ENCODE measurements at places on chromosomes 2 and 18.
A peak's percentile ranks its signal among the peaks of the same experiment; 100 is the strongest.

DNA sequence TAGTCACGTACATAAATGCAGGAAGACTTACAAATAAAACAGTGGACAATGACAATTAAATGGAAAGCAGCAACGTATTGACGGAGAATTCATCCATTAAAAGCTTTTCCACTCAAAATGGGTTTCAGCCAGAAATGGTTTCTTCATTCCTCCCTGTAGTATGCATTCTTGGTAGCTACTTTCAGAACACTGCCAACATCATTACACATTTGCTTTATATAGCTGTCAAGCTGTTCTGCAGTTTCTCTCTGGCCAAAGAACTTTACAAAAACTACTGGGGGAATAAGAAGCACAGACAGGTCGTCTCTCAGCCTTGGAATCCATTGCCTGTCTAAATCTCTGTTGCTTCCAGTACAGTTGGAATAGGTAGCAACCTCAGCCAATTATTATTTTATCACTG, 84.1 kb upstream of the NCKAP5 start:
- peak; percentile 99 for DNase-seq
- peak overlapping the region; percentile 80 for H3K27ac ChIP-seq
- H3K4me3 ChIP-seq = no peak overlapping the region
- no peaks in the 10 kb centered on the region for H3K27me3 ChIP-seq

GRCh38 chr2:138744713-138745112, 35.5 kb downstream of the NXPH2 start:
- H3K27me3 ChIP-seq = no peaks in the 10 kb centered on the region
- H3K4me3 ChIP-seq = no peak overlapping the region
- H3K27ac ChIP-seq = peak overlapping the region; percentile 91
- no peaks in the 10 kb centered on the region for H3K36me3 ChIP-seq

- DNase-seq = peak; percentile 71
- H3K4me3 ChIP-seq = no peak overlapping the region
- no peak overlapping the region for H3K27ac ChIP-seq
- peaks cover 3% of the 10 kb centered on the region for H3K27me3 ChIP-seq
Measured at GRCh38 chr2:224357098-224357901, 44.6 kb downstream of the FAM124B start.

DNA sequence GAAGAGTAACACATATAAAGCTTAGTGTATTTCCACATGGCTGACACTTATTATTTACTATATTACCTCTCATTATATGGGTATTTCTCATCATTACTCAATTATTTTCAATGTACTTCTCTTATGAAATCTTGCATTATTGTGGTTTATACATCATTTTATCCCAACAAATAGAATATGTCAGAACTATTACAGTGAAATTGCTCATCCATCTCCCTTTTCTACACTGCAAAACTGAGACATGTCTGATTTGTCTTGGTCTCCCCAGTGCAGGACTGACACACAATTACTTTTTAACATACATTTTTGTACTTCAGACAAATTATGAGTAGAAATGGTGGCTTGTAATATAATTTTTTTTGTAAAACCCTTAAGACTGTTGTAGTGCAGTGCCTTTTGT, 600.9 kb downstream of the PLCL1 start:
- no peaks in the 10 kb centered on the region for H3K27me3 ChIP-seq
- H3K4me1 ChIP-seq = no peaks in the 10 kb centered on the region
- DNase-seq = no peak
- H3K36me3 ChIP-seq = no peaks in the 10 kb centered on the region
- no peak overlapping the region for H3K27ac ChIP-seq

DNA sequence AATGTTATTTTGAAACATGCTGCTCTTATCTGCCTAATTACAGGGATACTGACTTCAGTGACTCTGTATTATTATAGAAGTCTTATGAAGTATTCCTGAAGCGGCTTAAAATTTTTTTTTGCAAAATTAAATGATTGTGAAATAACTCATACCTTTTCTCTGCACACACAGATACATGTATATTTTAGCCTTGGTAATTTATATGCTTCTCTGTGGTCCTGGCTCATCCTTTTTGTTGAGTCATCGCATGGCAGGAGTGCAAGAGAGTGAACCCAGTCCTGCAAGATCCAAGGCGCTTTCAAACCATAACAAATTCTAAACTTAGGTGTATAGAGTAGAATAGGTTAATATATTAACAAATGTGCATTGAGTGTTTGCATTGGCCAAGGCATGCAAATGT, 8.6 kb downstream of the CCNT2 start:
- no peaks in the 10 kb centered on the region for H3K36me3 ChIP-seq
- H3K27ac ChIP-seq = no peak overlapping the region

DNA sequence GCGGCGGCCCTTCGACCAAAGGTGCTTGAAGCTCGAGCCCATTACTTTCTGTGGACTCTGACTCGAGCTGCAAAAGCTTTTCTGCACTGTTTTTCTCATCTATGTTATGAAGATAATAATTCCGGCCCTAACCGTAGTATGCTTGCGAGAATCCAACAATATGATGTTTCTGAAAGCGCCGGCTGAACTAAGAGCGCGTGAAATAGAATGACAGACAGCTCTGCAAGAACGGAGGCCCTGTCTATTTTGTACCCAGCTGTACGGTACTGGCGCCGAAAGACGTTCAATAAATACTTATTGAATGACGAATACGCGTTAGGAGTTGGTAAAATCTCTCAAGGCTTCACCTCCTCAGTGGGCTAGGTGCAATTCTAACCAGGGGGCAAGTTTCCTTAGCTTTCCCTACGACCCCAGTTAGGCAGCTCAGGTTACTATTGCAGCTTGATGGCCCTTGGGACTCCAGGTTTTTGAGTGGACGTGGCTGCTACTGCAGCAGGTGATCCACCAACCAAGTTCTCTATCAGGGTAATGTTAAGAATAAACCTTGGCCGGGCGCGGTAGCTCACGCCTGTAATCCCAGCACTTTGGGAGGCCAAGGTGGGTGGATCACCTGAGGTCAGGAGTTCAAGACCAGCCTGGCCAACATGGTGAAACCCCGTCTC, 570 bp downstream of the SCRN3 start:
- H3K27ac ChIP-seq = peak overlapping the region; percentile 95
- peaks cover 4% of the 10 kb centered on the region for H3K36me3 ChIP-seq

DNA sequence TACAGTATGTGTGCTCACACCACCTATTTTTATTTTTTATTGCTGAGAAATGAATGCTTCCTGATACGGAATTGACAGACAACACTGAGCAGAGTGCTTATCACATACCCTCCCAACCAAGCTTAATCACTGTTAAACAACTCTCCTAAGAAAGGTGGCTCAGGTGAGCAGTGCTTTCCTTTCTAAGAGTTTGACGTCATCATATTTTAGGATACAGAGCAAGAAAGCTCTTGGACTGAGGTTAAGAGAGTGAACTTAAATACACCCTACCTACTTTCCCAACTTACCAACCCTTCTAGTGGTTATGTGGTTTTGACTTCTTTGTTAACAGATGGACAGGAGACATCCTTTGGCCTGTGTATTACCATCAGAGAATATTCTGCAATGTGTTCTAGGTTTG, 101.2 kb downstream of the NRXN1 start:
- no peaks in the 10 kb centered on the region for H3K36me3 ChIP-seq
- H3K4me1 ChIP-seq = no peaks in the 10 kb centered on the region
- DNase-seq = no peak
- H3K27me3 ChIP-seq = no peaks in the 10 kb centered on the region

DNA sequence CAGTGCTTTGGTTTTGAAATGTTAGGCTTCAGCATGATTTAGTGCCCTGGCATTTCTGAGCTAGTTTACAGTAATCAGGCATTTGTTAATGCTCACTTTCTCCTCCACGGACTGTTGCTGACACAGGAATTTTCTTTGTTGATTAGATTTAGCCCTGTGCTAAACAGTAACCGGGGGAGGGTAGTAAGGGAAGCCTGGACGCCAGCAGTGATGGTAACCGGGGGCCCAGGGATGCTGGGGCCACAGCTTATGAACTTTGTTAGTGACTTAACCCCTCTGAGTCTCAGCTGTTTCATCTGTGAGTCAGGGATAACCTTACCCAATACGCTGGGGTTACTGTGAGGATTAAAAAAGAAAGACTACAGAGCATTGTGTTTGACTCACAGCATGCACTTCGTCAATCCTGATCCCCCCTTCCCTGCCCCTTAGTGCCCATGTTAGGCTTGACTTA, 33.5 kb downstream of the KLHL29 start:
- no peaks in the 10 kb centered on the region for H3K36me3 ChIP-seq
- no peak for DNase-seq
- no peaks in the 10 kb centered on the region for H3K27me3 ChIP-seq
- peaks cover 14% of the 10 kb centered on the region for H3K4me1 ChIP-seq

DNA sequence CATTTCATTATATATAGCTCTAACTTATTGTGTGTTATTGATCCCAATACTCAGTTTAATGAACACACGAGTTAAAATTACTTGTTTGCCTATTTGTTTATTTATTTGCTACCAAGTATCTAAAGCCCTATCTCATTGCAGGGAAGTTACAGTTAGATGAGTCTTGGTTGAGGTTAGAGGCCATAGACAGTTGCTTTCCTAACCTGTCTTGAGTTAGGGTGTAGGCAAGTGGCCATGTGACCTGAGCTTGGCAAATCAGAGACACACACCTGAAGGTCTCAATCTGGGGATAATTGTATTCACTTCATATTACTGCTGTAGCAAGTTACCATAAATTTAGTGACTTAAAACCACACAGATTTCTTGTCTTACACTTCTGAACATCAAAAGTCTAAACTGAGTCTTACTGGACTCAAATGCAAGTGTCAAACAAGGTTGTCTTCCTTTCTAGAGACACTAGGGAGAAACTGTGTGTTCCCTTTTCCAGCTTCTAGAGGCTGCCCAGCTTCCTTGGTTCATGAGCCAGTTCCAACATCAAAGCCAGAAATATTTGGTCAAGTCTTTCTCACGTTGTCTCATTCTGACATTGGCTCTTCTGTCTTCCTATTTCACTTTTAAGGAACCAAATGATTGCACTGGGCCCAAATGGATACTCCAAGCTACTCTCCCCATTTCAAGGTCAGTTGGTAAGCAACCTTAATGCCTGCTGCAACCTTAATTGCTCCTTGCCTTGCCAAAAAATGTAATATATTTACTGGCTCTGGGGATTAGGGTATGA, 39.7 kb downstream of the COL3A1 start:
- peaks cover 10% of the 10 kb centered on the region for H3K36me3 ChIP-seq
- H3K27ac ChIP-seq = peak overlapping the region; percentile 50
- no peak overlapping the region for H3K4me3 ChIP-seq
- peak; percentile 80 for DNase-seq
- no peaks in the 10 kb centered on the region for H3K27me3 ChIP-seq
- no peaks in the 10 kb centered on the region for H3K4me1 ChIP-seq

GRCh38 chr2:18045230-18045629, 166.8 kb downstream of the KCNS3 start:
- peaks cover 28% of the 10 kb centered on the region for H3K4me1 ChIP-seq
- no peaks in the 10 kb centered on the region for H3K36me3 ChIP-seq
- DNase-seq = no peak
- no peak overlapping the region for H3K4me3 ChIP-seq

GRCh38 chr2:231940795-231941194, 14.6 kb upstream of the NPPC start:
- no peak overlapping the region for H3K4me3 ChIP-seq
- H3K36me3 ChIP-seq = no peaks in the 10 kb centered on the region
- no peak for DNase-seq
- no peaks in the 10 kb centered on the region for H3K4me1 ChIP-seq
- H3K27ac ChIP-seq = no peak overlapping the region

- DNase-seq = no peak
- no peaks in the 10 kb centered on the region for H3K36me3 ChIP-seq
- no peak overlapping the region for H3K4me3 ChIP-seq
- H3K27me3 ChIP-seq = peaks cover 4% of the 10 kb centered on the region
Measured at GRCh38 chr2:44009136-44009735, 13.4 kb upstream of the LRPPRC start.

DNA sequence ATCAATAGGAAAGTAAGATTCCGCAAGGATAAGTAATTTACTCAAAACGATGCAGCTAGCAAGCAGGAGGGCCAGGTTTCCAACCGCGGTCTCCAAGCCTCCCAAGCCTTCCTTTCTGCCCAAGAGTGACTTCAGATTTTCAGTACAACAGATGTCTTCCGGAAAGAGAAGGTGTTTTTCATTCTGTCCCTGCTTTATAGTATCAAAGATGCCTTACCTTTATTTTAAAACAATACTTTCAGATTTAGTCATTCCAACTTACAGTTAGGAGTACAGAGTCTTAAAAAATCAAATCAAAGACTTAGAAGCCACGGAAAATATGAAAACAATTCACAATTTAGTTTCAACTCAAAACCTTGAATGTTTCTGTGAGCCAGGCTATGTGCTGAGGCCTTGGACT, 43.6 kb downstream of the CYB5A start:
- H3K27ac ChIP-seq = no peak overlapping the region
- no peak overlapping the region for H3K4me3 ChIP-seq
- H3K27me3 ChIP-seq = no peaks in the 10 kb centered on the region
- no peak for DNase-seq
- H3K36me3 ChIP-seq = no peaks in the 10 kb centered on the region
- H3K4me1 ChIP-seq = no peaks in the 10 kb centered on the region

DNA sequence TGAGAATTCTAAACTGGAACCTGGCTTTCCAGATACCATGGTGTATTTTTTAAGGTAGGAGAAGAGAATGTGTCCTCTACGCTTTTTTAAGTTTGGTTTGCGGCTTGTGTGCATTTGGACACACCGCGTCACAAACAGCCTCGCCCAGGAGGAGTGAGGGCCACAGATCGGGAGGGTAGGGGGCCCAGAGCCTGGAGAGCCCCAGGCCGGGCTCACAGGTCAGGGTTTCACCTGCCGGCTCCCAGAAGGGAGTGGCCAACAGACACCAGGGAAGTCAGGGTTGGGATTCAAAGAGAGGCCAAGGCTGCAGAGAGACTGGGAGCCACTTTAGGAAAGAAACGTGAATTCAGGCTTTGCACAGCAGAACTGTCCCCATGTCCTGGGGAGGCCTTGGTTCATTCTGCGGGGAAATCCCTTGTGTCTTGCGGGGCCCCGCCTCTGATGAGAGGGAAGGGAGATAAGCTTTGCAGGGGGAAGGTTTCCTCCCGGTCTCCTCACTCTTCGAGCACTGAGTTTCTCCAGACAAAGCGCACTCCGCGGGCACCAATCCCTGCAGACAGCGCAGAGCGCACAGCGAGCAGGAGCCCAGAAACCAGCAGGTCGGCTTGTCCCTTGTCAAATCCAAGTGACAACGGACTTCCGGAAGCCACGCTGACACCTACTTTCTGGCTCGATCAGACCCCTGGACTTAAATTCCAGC, 2.0 kb upstream of the TUBB6 start:
- H3K4me1 ChIP-seq = peaks cover 31% of the 10 kb centered on the region
- no peak overlapping the region for H3K27ac ChIP-seq
- no peak for DNase-seq
- no peak overlapping the region for H3K4me3 ChIP-seq
- H3K36me3 ChIP-seq = peaks cover 15% of the 10 kb centered on the region
- H3K27me3 ChIP-seq = peaks cover 2% of the 10 kb centered on the region

GRCh38 chr18:77178559-77178958, 46.0 kb upstream of the MBP start:
- no peaks in the 10 kb centered on the region for H3K27me3 ChIP-seq
- DNase-seq = peak; percentile 77
- H3K36me3 ChIP-seq = no peaks in the 10 kb centered on the region
- H3K4me1 ChIP-seq = peaks cover 6% of the 10 kb centered on the region

GRCh38 chr2:71804281-71804751, 343.3 kb downstream of the CYP26B1 start:
- no peaks in the 10 kb centered on the region for H3K27me3 ChIP-seq
- peak overlapping the region; percentile 47 for H3K27ac ChIP-seq
- no peaks in the 10 kb centered on the region for H3K36me3 ChIP-seq
- H3K4me1 ChIP-seq = peaks cover 64% of the 10 kb centered on the region
- DNase-seq = peak; percentile 79
- no peak overlapping the region for H3K4me3 ChIP-seq
